ENCODE measurements at places on chromosomes 11 and 22. TPM values are rescaled to one million over a fixed set of nuclear protein-coding genes. Genes with fewer than 3 reads are reported as not detected.

Gene MEI1
- 0.82 TPM for total RNA-seq

Gene SMIM35
- 0.11 TPM for total RNA-seq

Gene OR52I2
- total RNA-seq, result not detected

Gene NRIP3
- 8.1 TPM for total RNA-seq

Gene ZNF280B
- total RNA-seq, result 3.2 TPM

Gene CDHR5
- 0.88 TPM for total RNA-seq

Gene NLRP14
- 0.88 TPM for total RNA-seq

Gene PLAAT2
- total RNA-seq, result 4.8 TPM

Gene SMTNL1
- total RNA-seq, result 0.88 TPM

Gene TRPC6
- 11.6 TPM for total RNA-seq

Gene SLN
- 136 TPM for total RNA-seq

Gene BATF2
- total RNA-seq, result 0.16 TPM

Gene WBP2NL
- 8.6 TPM for total RNA-seq

Gene MTCH2
- 48.7 TPM for total RNA-seq

Gene PAMR1
- 20.3 TPM for total RNA-seq

Gene LARGE2
- 3.8 TPM for total RNA-seq

Gene CYP2R1
- total RNA-seq, result 22.4 TPM

Gene ZNRD2
- 28.4 TPM for total RNA-seq
